Neural crest cell (in vitro differentiated cells): ENCODE measurements at places on chromosomes 6 and 20.

GRCh38 chr6:34904990-34905613 is 16.0 kb downstream of the ANKS1A start:
- DNase-seq: no peak

DNA sequence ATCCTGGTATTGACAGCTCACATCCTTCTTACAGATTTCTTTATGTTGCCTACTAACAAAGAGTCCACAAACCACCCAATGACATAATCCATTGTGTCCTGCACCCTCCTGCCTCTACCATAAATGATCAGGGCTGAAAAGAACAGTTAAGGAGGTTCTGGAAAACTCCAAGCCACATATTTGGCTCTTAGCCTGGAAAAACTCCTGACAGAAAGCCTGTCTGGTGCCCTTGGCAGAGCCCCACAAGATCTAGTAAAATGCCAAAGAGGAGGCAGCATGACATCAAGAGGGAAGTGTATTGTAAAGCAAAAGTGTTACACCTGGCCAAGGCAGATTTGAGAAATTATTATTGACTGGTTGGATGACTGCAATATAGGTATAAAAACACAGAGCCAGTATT is 126.4 kb upstream of the VGLL2 start:
- DNase-seq: no peak

- DNase-seq: no peak
Measured at GRCh38 chr20:52269321-52269720, 77.7 kb upstream of the ZFP64 start.

- no peak for DNase-seq
Measured at GRCh38 chr20:8401556-8401955, 269.5 kb downstream of the PLCB1 start.

DNA sequence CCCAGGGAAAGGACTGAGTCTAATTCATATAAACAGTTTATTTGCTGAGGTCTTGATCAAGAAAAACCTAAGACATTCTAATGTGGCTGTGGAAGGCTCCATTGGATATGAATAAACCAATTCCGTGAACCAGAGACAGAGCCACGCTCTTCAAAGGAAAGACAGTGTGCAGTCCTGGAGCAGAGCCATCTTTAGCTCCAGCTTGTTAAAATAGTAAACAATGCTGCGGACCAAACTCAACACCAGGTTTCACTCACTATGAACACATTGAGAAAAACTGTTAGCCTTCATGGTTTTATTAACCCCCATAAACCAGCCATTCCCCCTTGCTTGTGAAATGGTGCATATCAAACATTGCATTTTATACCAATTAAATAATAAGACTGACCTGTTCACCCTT is 61.9 kb downstream of the COL9A1 start:
- DNase-seq: no peak

DNA sequence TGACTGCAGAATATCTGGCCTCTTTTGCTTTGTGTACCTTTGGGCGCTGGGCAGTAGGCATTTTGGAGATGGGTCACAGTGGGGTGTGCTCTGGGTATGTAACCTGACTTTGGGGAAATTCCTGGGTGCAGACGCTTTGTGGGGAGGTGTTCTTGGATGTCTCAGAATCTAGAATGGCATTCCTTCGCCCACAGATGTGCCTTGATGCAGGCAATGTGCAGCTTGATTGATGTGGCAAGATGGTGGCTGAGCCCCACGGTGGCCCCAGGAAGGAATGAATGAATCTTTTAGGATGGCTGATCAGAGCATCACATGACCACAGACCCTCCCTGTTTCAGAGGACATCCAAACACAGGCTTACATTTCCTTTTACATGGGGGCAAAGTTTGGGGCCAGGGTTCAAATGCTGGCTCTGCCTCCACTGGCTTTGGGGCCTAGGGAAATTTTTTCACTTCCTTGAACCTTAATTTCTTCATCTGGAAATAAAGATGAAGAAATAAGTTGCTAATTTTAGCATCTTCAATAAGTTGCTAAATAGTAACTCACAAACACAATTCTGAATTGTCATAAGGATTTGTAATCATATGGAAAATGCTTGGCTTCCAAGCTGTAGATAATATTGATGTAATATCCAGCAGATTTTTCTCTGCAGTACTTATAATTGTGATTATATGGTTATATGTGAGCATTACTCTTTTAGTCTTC is 5.6 kb downstream of the PPP1R16B start:
- no peak for DNase-seq

GRCh38 chr20:1827974-1828785 is 67.0 kb upstream of the SIRPA start:
- peak; percentile 59 for DNase-seq

DNA sequence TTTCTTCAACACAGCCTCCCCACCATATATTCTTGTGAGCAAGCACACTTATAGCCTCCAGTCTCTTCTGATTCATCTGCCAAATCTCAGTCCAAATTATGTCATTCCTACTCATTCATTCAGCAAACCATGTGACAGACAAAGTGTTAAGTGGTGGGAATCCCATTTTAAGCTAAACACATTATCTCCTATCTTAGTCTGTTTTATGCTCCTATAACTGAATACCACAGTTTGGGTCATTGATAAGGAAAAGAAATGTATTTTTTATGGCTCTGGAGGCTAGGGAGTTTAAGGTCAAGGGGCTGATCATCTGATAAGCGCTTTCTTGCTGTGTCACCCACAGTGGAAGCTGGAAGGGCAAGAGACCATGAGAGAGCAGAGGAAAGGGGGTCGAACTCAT is 23.9 kb upstream of the SMIM13 start:
- DNase-seq: no peak

- no peak for DNase-seq
Measured at GRCh38 chr6:25179051-25179778, 100.0 kb upstream of the CARMIL1 start.

- no peak for DNase-seq
Measured at GRCh38 chr6:159894991-159895390, 4.2 kb downstream of the MAS1 start.

GRCh38 chr6:132587424-132587823 is 2.1 kb downstream of the TAAR5 start:
- DNase-seq: no peak

GRCh38 chr6:26136321-26136720 is 49.1 kb downstream of the HFE start:
- no peak for DNase-seq

GRCh38 chr6:1382331-1382882 is 7.0 kb upstream of the FOXF2 start:
- no peak for DNase-seq

DNA sequence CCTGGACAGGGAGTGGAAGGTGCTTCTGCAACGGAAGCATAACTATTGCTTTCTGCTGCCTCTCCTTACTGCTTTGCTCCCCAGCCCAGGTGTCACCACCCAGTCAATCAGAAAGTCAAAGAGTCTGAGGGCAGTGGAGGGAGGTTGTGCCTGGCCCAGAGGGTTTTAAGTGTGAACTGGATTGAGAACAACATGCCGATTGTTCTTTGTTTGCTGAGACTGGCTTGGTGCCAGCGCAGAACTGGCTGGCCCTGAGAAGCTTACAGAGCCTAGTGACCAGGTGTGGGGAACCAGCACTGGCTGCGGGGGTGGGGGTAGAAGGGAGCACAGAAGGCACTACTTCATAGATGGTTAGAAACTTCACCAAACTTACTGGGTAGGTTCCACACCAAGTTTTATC is 31.1 kb upstream of the ENPP4 start:
- no peak for DNase-seq

DNA sequence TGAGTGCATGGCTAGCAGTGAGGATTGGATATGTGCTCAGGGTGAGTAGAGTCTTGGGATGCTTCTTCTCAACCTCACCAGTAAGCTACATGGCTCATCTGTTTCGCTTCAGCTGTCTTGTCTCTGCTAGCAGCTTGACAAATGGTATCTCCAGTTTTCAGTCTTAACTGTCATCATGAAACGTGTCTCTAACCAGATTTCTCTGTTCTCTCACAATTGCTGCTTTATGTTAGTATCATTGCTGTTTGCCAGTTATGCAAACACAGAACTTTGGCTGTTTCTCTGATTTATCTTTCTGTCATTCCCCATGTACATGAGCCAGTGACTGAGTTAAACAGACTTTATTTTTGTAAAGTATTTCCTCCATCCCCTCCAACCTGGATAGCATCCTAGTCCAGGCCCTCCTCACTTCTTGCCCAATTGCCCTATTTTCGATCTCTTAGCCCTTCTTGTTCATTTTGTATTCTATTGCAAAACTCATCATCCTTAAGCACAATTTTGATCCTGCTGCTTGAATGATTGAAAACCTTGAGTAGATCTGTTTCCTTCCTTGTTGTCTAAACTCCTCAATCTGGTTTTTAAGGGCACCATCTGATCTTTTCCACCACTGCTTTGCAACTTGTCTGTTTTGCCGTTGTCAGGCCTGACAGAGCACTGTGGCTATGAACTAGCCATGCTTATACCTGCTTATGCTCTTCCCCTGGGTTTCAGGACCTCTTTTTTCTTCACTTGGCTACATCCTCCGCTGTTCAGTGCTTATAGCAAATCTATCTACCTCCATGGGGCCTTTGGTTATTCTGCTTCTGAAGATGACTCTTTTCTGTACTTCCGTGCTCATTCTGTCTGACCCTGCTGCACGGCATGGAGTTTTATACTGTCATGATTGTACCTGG is 37.7 kb upstream of the ADIG start:
- no peak for DNase-seq

GRCh38 chr20:46928580-46929132 is 34.0 kb downstream of the EYA2 start:
- peak; percentile 5 for DNase-seq

DNA sequence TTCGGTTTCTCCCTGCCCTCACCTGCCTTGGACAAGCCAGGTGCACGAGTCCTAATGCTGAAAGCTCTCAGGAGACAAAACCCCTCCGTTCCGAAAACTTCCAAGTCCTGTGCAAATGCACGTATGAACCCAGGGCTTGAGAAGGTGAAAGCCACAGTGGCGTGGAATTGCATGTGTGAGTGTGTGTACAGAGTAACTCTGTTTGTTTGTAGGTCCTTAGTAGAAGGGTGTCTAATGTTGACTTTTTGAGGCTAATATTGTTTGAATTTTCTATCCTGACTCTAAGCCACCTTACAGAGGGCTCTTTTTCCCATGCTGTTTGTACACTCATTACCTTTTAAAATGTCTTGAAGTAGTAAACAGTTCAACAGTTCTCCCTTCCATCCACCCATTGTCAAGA is 129.1 kb downstream of the FOXA2 start:
- DNase-seq: no peak

GRCh38 chr6:169415179-169415578 is 161.5 kb upstream of the THBS2 start:
- DNase-seq: no peak

- DNase-seq: no peak
Measured at GRCh38 chr20:1182106-1182505, 2.7 kb downstream of the TMEM74B start.
